ENCODE measurements at places on chromosomes 13 and 19.

DNA sequence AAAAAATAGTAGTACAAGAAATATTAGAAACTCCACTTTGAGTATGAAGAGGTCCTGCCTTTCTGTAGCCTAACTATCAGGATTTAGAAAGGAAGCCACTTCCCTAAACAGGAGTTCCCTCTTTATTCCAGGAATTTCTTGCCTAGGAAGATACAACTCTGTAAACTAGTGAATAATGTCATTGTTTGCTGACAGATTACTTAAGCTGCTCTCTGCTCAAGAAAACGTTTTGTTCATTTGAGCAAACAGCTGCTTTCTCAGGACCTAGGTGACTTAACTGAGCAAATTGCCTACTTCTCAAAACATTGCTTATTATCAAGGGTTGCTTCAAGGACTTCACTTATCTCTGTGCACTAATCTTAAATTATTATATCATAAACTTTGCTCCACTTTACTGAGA lies 1419.4 kb upstream of the SLC10A2 start:
- no peak for DNase-seq

DNA sequence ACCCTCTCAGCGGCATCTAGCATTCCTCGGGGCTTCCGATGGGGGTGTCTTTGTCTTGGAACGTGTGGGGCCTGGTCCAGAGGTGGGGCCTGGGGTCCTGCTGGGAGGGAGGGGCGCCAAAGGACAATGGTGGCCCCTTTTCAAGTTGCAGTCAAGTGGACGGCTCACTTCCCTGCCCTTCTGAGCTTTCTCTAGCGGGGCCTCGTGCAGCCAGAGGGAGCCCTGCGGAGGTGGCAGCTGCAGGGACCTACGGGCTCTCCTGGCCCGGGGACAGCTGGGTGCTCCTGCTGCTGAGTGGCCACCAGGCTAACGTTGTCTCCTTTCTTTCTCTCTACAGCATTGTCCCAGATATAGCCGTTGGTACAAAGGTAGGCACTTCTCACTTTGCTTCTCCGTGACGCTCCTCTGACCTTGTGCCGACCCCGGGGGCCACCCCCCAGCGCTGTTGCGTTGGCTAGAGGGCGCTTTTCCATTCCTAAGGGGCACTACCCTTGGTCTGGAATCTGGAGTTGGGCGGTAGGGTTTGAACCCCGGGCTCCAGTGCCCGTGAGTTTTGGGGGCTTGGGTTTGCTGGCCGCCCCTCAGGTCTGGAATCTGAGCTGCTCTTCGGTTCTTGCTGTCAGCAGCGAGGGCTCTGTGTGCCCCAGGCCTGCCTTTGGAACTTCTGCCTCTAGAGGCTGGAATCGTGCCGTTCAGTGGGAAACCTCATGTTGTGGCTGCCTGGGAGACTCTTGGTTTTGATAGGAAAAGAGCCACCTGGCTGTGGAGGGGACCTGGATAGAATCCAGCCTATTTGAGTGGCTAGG lies 2.0 kb downstream of the PTBP1 start:
- no peak for DNase-seq

GRCh38 chr13:110442930-110443621 lies 118.4 kb downstream of the RAB20 start:
- DNase-seq = no peak

DNA sequence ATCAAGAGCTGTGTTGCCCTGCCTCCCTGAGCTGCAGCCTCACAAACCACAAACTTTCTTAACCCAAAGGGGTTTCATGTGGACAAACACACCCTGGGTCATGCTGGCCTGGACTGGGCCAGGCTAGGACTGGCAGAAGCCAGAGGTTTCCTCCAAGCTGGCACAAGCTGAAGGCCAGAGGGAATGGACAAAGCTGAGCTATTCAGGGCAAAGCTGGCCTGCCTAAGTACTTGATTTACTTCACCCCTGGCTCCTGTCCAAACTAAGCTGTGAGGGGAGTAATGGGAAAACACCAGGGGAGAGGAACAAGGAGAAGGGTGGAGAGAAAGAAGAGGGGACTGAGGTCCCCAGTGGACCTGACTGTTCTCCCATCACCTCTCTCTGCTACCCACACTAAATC lies 6.2 kb downstream of the CPAMD8 start:
- no peak for DNase-seq

- no peak for DNase-seq
These were observed 650 bp downstream of the DDA1 start for GRCh38 chr19:17309965-17310461.

Measured in activated CD4-positive, alpha-beta T cell treated with anti-CD3 and anti-CD28 coated beads for 24 hours (primary cell).